Activated T-helper 1 cell treated with anti-CD3 and anti-CD28 coated beads, Interleukin-2, amount 50 U/mL, for 16 hours (primary cell): ENCODE measurements at places on chromosomes 5 and 9.

DNA sequence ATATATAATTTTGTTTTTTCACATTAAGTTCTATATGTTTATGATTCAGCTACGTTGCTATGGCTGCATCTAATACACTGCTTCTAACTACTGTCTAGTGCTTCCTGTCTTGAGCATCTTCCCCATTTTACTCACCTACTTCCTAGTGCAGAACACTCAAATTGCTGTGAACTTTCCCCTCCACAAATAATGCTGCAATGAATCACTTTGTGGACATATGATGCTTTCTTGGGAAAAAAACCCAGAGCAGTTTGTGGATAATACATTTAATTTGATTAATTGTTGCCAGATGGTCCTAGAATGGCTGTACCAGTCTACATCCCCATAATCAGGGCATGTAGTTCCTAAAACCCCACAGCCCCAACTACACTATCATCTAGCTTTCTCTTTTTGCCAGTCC, 18.5 kb downstream of the CD180 start:
- DNase-seq = no peak

DNA sequence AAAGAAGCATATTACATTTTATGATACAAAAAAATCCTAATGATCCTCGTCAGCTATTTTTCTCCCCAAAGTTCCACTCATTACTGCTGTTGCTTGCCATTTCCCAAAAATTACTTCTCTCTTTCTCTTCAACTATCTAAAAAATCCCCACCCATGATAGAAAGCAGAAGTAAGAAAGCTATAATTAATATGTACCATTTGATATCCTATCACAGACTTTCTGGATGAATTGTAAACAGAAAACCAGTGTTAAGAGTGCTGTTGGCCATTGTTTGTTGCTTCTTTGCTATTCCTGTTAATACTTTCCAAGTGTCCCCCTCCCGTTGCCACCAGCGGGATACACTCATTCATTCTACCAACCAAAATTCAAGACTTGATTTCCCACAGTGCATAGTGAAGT, 136.3 kb upstream of the SMARCA2 start:
- DNase-seq = no peak

GRCh38 chr9:87250205-87250604, 247.5 kb upstream of the DAPK1 start:
- DNase-seq = no peak

DNA sequence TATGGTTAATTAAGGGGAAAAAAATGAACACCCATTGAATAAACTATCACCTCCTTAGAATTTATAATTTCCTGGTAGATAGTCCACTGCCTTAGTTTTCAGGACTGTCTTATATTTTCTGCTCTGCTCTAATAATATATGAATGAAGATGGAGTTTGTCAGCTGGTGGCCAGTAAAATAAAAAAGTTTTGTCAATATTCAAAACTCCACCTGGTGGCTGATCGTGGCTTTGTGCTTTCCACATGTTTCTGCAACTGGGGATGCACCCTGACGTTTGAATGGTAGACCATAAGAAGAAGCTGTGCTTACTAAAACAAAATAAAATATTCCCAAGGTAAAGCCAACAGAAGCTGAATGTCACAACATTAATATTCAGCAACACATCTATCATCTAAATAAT, 286.6 kb upstream of the IZUMO3 start:
- DNase-seq = no peak

- DNase-seq = no peak
Observed at GRCh38 chr5:171573021-171573420, 153.6 kb downstream of the FGF18 start.

DNA sequence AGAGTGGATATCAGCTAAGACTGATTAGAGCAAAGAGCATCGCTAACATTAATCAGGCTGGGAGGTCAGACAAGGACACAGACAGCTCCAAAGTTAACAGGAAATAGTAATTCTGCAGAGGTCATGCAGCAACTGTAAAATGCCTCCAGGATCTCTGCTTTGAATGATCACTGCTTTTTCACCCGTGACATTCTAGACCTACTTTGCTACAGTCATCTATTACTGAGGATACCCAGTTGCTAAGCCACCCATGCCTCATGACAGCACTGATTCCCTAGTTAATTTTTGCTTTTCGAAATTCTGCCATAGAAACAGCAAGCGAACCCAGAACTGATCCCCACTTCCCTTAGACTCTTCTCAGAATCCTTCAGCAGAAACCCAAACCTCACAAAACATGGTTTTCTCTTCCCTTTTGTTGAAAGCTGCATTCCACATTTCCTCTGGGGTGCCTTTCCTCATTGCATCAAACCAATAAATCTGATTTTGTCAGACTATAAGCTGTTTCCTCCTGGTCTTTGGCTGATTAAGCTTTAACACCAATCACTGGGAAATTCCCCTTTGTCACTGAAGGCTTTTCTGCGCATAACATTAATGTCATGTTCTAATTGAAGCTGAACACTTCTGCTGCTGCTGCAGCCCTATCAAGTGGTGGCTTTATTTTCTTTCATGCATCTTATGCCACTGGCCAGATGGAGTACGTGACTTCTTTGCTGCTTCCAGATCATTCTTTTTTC, 201.1 kb upstream of the CHD1 start:
- DNase-seq = no peak

DNA sequence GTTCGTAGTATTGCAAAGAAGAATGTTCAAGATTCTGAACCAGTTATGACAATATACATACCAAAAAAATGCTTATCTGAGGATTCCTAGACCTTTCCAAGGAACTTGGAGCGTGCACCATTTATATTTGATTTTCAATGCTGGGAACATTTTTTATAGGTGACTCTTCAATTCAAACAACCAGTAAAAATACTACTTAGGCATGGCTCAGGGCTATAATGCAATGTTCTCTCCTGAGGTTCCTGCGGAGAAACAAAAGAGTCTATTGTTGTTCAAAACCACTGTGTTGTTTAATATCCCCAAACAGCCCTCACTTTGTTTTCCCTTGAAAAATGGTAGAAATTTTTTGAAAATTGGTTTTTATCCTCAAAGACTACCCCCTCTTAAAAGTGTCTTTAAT, 335.7 kb upstream of the IZUMO3 start:
- no peak for DNase-seq

DNA sequence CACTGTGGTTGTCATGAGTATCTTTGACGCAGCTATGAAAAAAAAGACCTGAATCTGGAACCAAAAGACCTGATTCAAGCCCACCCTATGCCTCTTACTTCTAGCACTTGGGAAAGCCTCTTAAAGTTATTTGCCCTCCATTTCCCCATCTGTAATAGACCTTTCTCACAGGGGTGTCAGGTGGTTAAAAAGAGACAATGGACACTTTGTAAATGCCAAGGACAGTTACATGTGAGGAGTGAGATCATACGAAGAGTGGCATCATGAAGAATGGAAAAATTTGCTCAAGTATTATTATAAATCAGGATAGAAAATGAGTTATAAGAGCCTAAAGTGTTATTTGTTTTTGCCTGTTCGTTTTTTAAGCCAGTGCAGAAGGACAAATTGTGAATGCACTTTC, 46.5 kb downstream of the ACTL7B start:
- DNase-seq = no peak

GRCh38 chr5:9865574-9865973, 235.4 kb upstream of the TAS2R1 start:
- no peak for DNase-seq

DNA sequence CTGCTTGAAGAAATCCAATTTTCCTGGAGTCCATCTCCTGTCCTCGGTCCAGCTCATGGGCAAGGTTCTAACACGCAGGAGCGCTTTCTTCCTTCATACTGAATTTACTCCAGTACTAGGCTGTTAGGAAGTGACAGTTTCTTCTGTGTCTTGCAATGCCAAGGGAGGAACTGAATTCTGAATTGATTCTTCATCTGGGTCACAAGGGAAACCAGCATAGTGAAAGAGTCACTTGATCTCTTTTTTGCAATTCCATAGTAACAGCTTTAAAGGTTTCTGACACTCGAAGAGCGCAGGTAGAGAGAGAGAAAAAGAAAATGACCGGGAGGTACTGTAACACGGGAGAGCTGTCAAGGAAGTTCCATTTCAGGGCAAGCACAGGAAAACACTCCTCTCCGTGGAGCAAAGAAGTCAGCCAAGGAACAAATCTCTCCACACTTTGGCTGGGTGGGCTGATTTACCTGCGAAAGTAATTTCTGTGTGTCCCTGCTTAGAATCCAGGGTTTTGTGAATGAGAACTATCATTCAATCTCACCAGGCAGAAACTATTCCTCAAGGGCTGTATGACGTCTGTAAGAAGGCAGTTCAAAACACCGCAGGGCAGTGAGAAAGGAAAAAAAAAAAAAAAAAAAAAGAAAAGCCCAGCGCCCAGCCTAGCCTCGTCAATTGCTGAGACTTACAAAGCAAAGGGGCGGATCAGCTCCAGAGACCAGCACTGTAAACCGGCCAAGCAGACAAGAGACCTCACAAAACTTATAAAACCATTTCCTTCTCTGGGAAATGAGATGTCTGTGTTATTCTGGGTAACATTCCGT, 617.8 kb downstream of the PDE4D start:
- DNase-seq = no peak

- no peak for DNase-seq
Observed at GRCh38 chr5:67233075-67233474, 36.5 kb upstream of the CD180 start.

DNA sequence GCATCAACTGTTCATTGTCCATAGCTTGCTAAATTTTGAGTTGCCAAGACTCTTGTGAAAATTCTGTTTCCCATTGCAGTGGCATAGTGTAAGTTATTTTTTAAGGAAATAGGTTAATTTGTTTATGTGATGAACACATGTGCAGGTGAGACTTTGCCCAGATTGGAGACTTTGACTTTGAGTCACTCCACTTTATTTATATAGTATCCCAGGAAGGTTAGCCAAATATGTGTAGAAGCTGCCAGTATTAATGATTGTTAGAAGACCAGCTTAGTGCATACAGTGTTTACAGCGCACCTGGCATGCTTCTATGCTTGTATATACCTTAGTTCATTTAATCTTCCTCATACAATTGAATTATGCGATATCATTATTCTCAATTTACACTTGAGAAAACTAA, 51.0 kb downstream of the MTAP start:
- no peak for DNase-seq

- no peak for DNase-seq
Observed at GRCh38 chr9:78439866-78440830, 143.2 kb downstream of the PSAT1 start.

GRCh38 chr5:150152636-150153462, 2.8 kb downstream of the PDGFRB start:
- no peak for DNase-seq

- no peak for DNase-seq
Observed at GRCh38 chr9:19028835-19029451, 4.1 kb downstream of the SAXO1 start.

- no peak for DNase-seq
Observed at GRCh38 chr5:110460837-110461236, 265.6 kb downstream of the TMEM232 start.

DNA sequence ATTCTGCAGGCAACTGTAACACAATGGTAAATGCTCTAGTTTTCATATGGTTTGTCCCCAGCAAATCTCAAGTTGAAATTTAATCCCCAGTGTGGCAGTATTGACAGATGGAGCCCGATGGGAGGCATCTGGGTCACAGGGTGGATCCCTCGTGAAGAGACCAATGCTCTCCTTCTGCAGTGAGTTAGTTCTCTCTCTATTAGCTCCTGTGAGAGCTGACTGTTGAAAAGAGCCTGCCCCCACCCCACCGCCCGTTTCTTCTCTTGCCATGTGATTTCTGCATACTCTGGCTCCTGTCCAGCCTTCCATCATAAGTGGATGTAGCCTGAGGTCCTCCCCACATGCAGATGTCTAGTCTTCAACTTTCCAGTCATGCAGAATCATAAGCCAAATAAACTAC, 27.0 kb downstream of the IARS1 start:
- DNase-seq = no peak

DNA sequence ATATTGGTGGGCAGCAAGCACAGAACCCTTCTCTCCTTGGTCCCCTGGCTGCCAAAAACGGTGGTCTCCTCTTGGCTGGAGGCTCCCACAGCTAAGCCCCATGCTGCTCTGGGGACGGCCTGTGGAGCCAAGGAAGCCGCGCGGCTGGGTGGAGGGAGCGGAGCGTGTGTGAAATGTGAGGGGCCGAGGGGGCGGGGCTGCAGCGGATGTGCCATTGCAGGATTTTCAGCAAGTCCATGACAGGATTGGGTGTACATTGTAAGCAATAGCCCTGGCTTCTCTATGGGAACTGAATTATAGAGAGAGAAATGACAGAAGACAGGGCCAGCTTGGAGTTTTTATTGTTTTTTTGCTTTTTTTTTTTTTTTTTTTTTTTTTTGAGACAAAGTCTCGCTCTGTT, 336.5 kb downstream of the DIRAS2 start:
- DNase-seq = no peak
